Stimulated activated CD4-positive, alpha-beta T cell treated with anti-CD3 and anti-CD28 coated beads, Interleukin-15, amount 100 ng/mL, for 1 hour (primary cell): ENCODE measurements at places on chromosomes 2 and 18.

GRCh38 chr18:45430041-45430440 lies 185.2 kb upstream of the SLC14A2 start:
- no peak for DNase-seq

DNA sequence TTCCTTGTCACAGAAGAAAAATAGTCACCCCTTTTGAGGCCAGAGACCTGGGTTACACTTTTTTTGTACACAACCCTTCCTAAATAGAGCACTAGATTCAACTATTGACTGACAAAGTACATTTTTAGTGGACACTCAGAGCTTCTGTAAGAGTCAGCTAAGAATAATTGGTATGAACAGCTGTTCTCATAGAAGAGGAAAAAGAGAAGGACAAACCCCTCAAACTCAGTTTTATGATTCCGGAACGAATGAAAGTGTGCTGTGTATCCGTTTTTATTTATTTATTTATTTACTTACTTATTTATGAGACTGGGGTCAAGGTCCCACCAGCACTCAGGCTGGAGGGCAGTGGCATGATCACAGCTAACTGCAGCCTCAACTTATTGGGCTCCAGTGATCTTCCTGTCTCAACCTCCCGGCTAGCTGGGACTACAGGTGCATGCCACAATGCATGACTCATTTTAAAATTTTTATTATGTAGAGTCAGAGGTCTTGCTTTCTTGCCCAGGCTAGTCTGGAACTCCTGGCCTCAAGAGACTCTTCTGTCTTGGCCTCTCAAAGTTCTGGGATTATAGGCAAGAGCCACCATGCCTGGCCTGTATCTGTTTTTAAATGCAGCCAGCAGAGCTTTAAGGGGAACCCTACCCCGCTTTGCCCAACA lies 36.0 kb upstream of the FZD5 start:
- no peak for DNase-seq

- no peak for DNase-seq
These were observed 990 bp upstream of the MGAT4A start for GRCh38 chr2:98731894-98732349.

- DNase-seq = no peak
These were observed 2.8 kb downstream of the TMEM18 start for GRCh38 chr2:674321-674985.

- DNase-seq = no peak
These were observed 1.7 kb upstream of the VAMP5 start for GRCh38 chr2:85582492-85582891.

DNA sequence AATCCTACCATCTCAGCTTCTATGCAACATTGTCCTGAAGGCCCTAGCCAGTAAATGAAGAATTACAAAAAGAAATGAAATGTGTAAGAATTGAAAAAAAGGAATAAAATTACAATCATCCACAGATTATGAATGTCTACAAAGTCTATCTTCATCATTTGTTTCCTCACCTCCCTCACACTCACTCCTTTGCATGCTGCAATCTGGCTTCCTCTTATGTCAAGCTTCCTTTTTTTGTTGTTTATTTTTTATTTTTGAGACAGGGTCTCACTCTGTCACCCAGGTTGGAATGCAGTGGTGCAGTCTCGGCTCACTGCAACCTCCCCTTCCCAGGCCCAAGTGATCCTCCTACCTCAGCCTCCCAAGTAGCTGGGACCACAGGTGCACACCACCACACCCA lies 129.0 kb downstream of the CABYR start:
- DNase-seq = no peak

DNA sequence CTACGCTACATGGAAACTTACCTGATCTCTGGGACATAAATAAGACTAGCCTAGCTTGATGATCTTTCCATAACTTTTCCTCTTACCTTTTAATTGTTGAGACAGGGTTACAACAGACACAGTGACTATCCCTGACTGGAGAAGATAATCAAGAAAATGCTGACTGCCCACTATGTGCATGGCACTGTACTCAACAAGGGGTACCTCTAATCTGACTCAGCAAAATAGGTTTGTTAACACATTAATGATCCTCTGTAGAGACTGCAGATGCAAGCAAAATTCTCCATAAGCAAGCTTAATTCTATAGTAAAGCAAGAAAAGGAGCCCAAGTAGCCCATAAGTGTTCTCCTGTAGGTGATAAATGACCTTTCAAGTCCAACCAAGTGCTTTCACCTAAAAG lies 25.5 kb downstream of the ACVR1C start:
- DNase-seq = no peak

DNA sequence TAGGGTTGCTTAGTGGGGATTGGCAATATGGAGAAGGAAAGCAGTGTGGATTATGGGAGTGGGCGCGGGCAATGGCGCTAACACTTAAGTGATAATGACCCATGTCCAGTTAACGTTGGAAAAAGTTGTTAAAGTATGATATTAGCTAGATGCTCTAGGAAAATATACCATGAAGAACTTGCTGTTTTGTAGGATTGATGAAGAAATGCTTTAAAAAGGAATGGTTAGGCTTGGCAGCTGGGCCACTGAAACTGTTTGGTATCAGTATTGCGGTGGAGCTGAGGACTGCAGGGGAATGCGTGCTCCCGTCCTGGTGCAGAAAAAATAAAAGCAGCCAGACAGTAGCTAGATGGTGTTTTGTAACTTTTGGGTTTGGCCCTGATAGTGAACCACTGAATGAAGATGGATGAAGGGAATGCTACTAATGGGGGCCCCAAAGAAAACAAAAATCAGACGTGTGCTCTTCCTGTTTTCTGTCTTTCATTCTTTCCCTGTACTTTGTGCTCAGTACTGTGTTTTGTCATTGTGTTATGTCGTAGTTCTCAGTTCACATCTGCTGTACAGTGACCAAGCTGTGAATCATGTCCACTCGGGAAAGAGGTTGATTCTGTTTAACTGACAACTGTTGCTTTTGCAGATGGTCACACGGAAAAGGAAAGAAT lies 999 bp downstream of the INSIG2 start:
- no peak for DNase-seq

DNA sequence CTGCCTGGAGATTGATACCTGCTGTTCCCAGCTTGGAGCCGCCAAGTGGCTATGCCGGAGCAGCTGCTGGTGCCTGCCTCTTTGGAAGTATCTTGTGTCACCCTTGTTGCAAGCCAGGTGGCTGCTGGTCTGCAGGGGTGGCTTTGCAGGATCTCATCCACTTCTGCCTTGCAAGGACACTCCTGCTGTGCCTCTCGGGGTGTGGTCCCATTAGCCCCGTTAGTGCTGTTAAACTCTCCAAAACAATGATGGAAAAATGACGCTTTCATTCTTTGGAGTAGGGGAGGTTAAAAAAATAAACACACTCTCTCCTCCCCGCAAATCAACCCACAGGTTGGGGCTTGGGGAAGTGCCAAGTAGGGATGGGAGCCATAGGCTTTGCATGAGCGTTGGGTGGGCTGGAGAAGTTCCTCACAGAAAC lies 352.8 kb downstream of the RNF144A start:
- no peak for DNase-seq

DNA sequence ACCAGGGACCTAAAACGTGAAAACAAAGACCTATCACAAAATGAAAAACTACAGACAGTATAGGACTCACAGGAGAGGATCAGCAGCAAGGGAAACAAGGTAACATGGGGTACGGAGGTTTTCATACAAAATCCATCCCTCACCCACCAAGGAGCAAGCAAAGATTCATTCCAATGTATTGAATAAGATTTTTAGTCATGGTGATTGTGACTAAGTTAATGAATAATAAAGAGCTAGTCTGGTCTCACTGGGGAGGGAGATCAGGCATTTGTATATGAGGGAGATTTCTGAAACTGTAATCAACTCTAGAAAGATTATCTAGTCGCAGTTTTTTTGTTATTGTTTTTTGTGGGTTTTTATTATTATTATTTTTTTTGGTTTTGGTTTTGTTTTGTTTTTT lies 336.5 kb upstream of the MMADHC start:
- no peak for DNase-seq

GRCh38 chr18:79855147-79855933 lies 57.6 kb downstream of the KCNG2 start:
- DNase-seq = no peak

DNA sequence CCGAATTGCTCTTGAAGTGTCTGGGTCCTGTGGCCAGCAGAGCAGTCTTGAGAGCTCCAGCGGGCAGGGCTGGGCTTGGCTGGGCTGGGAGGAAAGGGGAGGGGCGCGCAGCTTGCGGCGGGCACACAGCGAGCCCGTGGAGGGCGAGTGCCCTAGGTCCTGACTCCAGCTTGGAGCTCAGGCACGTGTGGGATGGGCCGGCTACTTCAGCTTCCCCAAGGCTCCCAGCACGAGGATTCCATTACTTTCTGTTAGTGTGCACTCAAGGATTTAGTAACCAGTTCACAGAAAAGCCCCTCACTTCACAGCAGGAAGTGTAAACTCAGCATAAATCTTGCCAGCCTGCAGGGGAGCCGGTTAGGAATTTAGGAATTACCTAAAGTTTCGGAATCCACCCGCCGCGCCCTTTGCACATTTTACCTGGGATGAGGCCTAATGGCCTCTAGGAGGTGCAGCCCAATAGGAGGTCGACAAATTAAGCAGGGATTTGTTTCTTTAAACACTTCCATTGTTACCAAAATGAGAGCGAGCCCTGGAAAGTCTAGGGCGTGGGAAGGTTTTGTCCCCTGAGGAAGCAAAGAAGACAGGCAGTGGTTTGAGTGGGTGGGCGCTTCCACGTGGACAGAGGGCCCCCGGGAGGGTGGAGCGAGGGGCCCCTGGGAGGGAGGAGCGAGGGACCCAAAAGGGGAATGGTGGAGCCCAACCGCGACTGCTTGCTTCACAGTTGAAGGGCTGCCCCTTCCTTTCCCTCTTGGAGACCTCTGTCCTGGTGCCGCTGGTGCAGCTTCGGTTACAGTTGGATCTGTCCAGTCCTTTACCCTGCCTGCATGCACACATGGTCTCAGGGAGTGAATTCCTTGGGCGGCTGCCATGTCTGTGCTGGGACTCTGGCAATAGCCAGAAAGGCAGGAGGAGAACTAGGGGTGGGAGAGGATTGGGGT lies 93.3 kb downstream of the CTAGE1 start:
- DNase-seq = no peak
